Activated gamma-delta T cell (primary cell): ENCODE measurements at places on chromosomes 3 and 15.

- no peak for DNase-seq
These were observed 91.2 kb downstream of the CACNA1D start for GRCh38 chr3:53585627-53586026.

GRCh38 chr3:177337541-177338331, 140.5 kb upstream of the TBL1XR1 start:
- no peak for DNase-seq

GRCh38 chr3:186303965-186304364, 58.1 kb downstream of the DGKG start:
- no peak for DNase-seq

DNA sequence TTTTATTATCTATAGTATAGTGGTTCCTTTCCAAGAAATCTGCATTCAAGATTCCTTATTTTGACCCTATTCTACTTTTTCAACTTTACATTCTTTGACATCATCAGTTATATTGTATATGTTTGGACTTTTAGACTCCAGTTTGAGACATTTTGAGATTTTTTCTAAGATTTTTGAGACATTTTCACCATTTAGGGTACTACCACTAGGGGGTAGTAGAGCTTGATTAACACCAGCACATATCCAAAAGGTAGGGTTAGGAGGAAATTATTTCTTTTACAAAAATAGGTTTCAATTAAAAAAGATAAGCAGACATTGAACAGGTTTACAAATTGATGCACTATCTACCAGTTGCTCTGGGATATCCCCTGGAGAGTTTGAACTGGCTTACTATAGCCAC, 262.5 kb downstream of the SCAPER start:
- no peak for DNase-seq

DNA sequence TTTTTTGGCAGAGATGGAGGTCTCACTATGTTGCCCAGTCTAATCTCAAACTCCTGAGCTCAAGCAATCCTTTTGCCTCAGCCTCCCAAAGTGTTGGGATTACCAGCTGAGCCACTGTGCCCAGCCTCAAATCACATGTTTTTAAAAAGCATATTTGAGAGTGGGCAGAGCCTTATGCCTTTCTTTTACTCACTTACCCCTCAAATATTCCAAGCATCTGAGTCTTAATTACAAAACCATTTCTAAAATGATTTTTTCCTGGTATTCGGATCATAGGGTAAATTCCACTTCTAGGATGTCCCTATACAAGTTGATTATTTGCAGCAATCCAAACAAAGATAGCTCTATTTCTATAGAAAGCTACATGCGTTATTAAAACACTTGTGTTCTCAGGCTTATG, 106.1 kb downstream of the RFTN1 start:
- DNase-seq: no peak

- no peak for DNase-seq
These were observed 6.1 kb downstream of the SECISBP2L start for GRCh38 chr15:49040151-49040550.

DNA sequence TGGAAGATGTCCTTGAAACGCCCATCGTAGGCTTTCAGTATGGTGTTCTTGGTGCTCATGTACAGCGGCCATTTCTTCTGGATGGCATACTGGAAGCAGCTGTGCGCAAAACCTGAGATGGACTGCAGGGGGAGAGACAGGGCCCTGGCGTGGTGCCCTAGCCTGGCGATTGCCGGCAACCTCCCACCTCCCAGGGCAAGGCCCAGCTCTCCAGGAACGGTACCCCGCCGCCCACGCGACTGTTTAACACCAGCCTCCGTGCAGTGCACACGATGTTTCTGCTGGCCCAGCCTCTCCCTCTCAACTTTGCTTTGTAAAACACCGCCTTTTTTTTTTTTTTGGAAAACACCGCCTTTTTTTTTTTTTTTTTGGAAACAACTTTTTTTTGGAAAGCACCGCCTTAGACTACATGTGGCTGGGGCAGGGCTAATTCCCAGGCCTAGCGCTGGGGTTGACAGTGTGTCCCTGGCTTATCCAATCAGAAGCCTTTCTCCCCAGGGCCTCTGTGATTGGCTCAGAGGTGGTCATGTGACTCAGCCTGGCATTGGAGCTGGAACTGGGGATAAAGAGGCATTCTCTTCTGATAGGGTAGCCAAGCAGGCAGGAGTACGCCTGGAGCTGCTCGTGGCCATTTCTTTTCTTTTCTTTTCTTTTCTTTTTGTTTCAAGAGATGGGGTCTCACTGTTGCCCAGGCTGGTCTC, 14.7 kb downstream of the IDH2 start:
- DNase-seq: no peak

DNA sequence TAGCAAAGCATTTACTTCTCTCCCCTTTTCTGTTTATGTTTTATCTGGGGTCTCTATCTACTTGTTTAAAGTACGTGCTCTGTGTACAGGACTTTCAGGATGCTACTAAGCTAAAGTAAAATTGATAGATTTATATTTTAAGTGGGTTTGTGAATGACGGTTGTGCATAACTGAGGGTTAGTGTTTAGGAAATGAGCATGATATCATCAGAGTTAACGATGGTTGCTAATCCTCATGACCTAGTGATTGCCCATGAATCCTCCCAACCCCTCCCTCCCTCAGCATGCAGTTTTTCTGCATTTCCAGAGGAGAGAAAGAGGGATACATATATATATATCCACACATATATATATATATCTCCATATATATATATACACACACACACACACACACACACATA, 957.2 kb downstream of the TUSC7 start:
- DNase-seq: no peak

DNA sequence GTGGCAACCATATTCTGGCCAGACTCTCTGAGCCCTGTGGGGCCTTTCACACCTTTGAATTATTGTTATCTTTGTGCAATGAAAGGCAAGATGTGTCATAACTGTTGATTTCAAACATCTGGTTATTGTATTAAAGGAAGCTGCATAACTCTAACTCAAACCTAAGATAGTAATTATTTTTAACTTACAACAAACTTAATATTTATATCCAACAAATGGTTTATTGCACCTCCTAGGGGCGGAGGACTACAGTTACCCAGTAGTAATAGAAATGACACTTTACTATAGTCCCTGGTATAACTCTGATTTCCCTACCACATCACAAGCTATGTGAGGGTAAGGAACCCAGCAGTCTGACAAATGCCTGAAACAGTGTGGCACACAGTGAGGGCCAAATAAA, 363.9 kb upstream of the SUCLG2 start:
- no peak for DNase-seq

DNA sequence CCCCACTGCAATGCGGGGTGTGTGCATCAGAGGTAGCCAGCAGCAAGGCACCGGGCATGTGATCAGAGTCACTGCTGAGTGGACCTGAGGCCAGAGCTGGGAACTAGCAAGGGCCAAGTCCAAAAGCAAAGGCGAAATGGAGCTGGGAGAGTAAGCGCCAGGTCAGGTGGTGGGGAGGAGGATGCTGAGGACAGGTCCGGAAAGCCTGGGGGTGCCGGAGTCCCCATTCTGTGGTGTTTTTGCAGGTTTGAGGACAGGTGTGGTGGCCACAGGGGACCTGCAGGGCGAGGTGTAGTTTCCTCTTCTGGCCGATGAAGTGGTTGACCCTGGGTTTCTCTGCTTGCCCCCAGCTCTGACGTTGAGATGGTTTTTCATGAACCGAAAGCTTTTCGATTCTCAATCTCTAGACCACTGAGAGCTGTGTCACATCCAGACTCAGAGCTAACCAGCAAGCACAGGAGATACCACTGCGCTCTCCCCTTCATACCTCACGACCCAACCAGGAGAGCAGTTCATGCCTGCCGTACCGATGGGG, 35.0 kb upstream of the HES1 start:
- no peak for DNase-seq

DNA sequence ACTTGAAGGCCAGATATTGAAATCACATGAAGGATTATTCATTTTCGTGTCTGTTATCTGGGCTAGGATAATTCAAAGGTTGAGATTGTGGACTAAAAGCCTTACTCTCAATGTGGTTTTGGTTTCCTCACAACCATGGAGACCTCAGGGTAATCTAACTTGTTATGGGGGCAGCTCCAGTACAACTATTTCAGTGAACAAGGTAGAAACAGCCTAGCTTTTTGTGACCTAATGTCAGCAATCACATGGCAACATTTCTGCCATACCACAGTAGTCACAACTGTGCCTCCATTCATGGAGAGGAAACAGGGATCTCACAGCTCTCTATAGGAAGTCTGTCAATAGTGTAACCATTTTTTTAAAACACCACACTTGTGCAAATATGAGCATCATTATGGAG, 62.4 kb upstream of the RARB start:
- no peak for DNase-seq

DNA sequence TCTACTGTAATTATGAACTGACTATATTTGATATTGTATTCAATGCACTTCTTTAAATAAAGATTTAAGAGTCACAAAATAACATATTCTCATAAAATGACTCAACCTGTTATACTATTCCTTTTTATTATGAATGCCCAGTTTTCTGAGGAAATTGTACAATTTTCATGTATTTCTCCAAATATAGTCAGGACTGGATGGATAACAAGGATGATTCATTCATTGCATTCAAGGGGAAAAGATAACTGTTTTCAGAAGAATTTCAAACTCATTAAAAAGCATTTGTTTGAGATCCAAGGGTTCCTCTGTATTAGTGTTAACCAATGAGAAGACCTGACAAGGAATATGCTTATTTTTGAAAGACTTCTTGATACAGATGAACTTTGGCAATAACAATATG, 163.7 kb downstream of the MEIS2 start:
- DNase-seq: no peak

DNA sequence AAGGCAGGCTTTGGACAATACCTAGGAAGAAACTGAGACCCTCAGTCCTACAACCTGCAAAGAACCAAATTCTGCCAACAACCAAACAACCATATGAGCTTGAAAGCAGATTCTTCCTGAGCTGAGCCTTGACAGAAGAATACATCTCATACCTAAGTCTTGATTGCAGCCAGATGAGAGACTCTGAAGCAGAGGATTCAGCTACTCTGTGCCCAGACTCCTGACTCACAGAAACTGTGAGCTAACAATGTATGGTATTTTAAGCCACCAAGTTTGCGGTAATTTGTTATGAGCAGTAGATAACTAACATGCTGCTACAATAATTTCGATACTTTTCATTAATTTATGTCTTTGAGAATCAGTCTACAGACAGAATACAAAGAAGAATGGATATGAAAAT, 325.1 kb upstream of the CBLB start:
- no peak for DNase-seq

DNA sequence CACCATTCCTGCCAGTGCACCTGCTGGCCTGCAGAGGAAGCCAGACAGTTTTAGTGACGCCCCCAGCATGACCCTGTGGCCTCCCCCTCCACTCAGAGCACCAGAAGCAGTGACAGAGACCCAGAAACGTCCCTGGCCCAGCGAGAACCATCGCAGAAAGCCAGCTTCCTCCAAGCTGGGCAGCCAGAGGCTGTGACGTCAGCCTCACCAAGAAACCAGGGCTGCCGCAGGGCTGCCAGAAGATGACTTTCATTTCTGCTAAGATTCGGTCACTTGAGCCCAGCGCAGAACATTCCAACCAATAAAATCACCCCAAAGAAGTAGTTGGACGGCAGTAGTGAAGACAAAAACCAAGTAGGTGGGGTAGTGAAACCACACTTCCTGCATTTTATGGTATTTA, 29.6 kb upstream of the RPL32 start:
- peak; percentile 14 for DNase-seq

GRCh38 chr15:101052031-101052620, 133.0 kb downstream of the LRRK1 start:
- no peak for DNase-seq

GRCh38 chr15:31452595-31453557, 126.2 kb downstream of the KLF13 start:
- DNase-seq: no peak

DNA sequence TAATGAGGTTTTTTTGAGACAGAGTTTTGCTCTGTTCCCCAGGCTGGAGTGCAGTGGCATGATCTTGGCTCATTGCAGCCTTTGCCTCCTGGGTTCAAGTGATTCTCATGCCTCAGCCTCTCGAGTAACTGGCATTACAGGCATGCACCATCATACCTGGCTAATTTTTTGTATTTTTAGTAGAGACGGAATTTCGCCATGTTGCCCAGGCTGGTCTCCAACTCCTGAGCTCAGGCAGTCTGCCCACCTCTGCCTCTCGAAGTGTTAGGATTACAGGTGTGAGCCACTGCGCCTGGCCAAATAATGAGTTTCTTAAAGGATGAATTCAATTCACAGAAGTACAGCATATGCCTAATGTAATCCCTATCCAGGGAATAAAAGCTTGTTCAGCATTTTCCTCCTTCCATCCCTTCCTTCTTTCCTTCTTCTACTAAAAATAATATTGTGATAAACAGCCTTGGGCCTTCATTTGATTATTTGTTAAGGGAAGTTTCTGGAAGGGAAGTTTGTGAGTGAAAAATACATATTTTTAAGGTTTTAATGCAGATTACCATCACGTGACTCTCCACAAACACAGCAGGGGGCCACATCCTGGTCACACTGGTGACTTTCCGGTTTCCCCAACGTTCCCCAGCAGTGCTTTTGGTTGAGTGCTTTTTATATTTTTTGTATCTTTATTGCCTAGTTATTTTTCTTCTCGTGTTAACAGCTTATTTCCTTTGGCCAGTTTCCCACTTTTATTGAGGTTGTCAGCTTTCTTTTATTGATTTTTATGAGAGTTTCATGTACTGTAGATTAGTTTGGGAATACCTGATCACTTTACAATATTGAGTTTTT, 116.8 kb downstream of the USP13 start:
- DNase-seq: no peak

- no peak for DNase-seq
These were observed 60.5 kb downstream of the CERS3 start for GRCh38 chr15:100468285-100468684.

GRCh38 chr3:78823859-78824258, 943.9 kb downstream of the ROBO1 start:
- DNase-seq: no peak

GRCh38 chr15:65392368-65392767, 14.6 kb upstream of the IGDCC3 start:
- DNase-seq: no peak

DNA sequence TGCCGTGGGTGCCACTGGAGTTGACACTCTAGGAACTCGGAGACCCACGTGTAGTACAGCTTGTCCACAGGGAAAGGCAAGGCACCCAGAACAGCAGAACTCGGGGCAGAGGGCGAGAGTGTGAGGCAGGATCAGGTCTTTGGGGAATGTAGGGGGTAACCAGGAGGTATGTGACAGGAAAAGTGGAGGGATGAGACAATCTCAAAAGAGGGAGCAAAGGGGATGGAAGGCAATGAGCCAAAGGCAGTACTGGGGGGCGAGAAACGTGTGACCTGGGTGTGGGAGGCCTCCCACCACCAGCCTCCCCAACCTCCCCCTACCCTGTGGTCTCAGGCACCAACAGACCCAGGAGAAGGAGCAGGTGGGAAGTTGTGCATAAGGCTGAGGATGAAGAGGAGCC, 48.9 kb downstream of the UMPS start:
- DNase-seq: no peak

DNA sequence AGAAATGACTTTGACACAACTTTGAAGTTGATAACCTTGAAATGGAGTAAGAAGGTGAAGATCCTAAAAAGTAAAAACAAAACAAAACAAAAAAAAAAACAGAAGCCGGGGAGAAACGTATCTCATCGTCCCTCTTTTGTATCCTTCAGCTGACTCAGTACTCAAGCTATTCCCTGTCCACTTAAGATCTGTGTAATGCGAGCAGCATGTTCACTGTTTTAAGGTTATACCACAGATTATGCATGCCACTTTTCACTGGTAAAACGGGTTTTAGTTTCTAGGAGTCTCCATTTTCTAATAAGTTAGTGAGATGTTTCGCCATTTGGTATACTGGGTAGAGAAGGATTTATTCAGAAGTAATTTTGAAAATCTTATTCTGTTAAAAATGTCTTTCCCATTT, 324.3 kb downstream of the FEZF2 start:
- no peak for DNase-seq
